ENCODE measurements at places on chromosomes 1 and 21.

DNA sequence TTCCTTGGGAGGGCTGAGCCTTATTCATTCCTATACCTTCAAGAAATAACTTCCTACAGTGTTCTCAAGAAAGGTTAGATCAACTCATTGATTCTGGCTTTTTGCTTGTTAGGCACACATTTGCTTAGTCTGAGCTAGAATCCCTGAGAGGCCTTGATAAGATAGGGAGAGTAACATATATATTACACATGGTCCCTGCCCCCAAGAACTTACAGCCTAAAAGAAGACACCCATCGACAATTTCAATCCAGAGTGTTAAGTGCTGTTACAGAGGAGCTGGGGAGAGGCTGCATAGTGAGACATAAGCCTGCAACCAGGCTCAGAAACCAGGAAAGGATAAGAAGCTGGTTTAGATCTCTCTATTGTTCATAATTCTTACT, 68.7 kb downstream of the PLPP3 start:
- DNase-seq: no peak

DNA sequence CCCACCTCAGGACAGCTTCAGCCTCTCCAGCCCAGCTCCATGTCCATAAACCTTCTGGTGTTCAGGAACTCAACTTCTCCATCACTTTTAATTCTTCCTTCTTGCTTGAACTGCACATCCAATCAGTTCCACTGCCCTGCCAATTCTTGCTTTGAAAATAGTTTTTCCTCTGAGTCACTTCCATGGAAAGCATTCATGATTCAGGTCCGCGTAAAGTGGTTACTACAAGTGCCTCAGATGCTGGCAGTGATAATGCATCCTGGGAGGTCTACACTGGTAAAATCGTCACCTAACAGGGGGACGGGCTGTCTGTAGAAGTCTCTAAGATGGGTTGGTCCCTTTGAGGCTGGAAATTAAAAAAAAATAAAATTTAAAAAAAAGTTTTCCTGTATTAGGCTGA, 25.9 kb upstream of the RCAN1 start:
- DNase-seq: no peak

DNA sequence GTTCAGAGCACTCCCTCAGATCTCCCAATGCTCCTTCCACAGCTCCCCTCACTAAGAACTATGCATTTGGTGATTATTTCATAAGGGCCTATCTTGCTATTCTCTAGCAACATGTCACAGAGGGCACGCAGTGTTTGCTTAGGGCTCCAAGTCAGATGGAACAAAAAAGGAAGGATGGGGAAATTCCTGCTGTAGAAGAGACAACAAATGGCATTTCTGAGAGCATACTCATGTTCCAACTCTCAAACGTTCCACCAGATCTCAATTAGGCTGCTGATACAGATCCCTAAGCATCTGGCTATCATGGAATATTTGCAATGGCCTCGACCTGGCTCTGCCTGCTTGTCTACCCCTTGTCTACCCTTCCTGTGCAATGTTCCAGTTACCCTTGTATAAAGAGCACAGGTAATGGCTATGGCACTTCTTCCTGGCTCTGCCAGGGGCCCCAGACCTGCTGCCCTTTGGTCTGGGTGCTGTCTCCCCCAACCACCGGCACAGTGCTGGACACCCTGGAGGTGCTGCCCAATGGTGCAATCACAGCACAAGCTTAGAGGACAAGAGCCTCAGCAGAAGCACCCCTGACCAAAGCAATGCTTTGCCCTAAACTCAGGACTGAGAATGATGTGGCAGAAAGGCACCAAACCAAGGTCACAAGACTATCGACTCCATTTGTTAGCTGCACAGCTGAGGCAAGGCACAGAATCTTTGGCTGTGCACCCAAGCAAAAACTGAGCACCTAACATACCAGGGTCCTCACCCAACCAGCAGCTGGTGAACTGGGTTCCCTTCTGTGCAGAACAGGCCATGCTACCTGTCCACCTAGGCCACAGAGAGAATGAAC, 3.6 kb downstream of the PARP1 start:
- no peak for DNase-seq

DNA sequence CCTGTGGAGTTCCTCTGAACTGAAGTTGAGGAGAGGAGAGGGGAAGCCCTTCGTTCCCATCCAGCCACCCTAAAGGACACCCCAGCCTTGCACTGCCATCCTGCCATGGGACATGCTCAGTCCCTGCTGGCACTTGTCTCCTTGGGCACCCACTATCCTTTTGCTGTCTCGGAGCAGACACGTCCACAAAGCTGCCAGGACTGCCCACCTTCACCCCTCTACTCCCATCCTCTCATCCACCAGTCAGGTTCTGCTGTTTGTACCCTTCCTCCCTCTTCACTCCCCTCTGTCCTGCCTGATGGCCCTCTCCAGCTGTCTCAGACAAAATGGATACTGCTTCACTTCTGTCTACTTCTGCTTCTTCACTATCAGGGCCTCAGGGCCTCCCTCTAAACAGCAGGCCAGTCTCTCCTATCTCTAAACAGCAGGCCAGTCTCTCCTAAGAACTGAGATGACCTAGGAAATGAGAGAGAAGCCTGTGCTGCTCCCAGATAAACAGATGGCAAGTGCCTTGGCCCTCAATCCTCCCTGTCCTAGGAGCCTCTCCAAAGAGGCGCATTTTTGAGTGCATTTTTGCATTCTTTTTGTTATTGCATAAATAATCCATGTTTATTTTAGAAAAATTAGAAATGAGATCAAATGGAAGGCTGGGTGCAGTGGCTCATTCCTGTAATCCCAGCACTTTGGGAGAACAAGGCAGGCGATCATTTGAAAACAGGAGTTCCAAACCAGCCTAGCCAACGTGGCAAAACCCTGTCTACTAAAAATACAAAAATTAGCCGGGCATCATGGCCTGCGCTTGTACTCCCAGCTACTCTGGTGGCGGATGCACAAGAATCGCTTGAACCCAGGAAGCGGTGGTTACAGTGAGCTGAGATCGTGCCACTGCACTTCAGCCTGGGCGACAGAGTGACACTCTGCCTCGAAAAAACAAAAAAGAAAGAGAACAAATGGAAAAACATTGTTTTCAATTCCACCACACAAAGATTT, 4.4 kb upstream of the PYCR2 start:
- no peak for DNase-seq

DNA sequence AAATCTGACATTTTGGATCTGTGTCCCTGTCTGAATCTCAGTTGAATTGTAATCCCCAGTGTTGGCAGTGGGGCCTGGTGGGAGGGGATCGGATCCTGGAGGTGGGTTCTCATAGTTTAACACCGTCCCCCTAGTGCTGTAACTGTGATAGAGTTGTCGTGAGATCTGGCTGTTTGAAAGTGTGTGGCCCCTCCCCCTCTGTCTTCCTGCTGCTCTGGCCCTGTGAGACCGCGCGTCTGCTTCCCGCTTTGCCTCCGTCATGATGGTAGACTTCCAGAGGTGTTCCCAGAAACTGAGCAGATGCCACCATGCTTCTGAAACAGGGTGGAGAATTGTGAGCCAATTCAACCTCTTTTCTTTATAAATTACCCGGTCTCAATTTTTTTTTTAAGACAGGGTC, 25.0 kb downstream of the AGPAT3 start:
- DNase-seq: no peak

DNA sequence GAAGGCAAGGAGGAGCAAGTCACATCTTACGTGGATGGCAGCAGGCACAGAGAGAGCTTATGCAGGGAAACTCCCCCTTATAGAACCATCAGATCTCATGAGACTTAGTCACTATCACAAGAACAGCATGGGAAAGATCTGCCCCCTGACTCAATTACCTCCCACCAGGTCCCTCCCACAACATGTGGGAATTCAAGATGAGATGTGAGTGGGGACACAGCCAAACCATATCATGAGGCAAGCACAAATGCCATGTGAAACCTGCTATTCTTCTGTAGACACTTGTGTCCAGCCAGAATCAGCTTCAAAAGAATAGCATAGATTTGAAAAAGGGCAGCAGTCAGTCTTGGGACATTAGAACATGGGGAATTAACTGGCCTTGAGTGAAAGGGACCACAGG, 32.2 kb upstream of the UBE2U start:
- peak; percentile 81 for DNase-seq

DNA sequence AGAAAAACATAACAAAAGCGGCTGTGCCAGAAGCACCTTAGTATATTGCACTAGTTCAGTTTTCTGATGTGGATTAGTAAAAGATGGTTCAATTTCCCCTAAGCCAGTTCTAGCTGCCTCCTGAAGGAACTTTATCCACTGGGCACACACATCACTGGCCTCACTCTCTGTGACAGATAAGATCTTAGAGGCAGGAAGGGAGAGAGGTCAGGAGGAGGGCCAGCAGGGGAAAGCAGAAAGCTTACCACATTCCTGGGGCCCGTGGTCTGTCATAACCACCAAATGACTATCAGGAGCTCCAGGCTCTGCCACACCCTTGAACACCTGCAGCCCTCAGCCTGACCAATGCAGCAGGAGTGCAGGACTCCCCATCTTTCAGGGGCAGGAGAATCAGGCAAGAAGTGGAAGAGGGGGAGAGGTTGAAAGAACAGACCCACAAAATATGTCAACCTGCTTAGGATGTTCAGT, 37.8 kb downstream of the LRRC71 start:
- DNase-seq: no peak

GRCh38 chr1:111976332-111976731, 13.1 kb downstream of the KCND3 start:
- no peak for DNase-seq

DNA sequence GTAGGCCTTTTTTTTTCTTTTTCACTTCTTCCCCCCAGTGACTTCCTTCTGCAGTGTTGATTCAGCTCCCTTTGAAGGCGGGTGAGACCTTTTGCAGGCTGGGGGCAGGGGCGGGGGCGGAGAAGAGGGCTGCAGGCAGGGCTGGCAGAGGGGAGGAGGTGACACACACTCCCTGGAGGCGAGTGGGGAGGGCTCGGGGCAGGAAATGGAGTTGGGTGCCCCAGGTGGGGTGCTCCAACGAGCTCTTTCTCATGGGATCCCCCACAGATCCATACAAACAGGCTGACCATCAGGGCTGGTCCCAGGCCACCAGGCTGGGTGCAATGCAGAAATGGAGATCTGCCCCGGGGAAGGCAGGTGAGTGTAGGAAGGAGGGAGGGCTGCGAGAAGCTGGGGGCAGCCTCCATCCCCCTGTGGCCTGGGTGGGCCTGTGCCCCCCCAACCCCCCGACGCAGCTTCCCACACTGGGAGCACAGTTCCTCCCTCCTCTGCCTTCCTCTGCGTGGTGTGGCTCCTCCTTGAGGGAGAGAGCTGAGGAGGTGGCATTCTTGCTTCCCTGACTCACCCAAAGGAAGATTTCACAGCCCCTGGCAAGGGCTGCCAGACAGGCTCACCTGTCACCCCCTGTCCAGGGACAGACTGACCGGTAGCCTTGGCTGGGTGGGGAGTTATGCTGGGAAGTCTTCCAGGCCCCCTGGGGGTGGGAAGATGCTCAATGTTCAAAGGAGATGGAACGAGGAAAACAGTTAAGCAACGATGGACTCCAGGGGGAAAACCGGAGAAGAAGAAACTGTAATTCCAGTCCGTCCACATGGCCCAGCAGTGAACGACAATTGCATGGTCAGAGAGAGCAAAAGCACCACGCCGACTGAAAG, 7.1 kb upstream of the ITGB2 start:
- no peak for DNase-seq

GRCh38 chr1:175758601-175759000, 15.2 kb upstream of the TNR start:
- DNase-seq: no peak

DNA sequence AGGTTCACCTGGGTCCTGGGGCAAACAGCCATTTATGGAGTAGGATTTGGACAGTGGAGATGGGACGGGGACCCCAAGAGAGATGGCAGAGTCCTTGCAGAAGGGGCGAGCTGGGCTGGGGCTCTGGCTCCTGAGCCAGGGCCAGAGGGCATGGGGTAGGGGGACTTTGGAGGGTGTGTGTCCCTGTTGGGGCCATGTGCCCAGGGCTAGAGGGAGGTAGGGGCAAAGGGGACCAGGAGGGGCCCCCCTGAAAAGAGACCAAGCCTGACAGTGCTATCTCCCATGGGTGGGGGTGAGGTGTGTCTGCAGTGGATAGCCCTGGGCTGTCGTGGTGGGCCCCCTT, 92.3 kb downstream of the TRIM11 start:
- DNase-seq: no peak

DNA sequence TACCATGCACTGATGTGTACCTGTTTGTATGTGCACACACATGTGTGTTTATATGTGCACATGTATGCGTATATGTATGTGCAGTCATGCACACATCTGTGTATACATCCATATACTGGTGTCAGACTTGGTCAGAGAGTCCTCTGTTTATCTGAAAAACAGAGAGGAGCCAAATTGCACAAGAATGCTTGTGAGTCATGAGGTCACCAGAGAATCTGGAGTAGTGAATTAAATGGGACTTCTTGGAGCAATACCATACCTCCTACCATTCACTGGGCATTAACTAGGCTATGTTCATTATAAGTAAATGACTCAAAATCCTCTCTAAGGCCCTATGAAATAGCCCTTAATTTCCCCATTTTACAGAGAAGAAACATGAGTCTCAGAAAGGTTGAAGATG, 272.1 kb upstream of the C1orf87 start:
- DNase-seq: no peak

GRCh38 chr1:167544447-167545093, 9.0 kb downstream of the CREG1 start:
- no peak for DNase-seq

DNA sequence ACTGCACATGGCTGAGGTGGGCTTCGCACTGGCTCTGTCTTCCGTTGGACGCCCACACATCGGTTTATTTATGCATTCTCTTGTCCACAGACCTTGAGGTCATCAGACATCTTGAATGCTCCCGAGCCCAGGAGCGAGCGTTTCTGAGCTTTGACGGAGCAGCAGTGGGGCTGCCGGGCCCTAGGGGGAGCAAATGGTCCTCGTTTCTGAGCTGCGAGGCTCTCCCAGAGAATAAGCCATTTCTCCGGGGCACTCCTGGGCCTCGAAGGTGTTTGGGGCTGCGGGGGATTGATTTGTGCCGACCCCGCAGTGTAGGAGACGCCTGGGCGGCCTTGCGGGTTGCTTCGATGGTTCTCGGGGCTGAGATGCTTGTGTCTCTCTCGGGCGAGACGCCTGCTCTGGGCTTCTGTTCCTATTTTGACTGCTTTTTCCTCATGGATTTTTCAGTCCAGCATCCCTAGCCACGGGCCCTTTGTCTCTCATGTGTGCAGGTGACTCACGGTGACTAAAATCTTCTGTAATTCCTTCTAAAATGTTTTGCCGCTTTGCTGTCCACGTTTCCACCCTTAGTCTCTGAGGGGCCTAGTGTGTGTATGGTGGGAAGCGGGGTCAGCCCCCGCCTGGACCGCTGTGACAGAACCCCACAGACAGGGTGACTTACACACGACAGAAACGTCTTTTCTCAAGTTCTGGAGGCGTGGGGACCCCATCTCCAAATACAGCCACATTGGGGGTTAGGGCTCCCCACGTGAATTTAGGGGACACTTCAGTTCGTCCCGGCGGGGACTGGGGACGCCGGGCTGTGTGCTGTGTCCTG, 62.1 kb downstream of the FAAP20 start:
- peak; percentile 43 for DNase-seq

GRCh38 chr1:33640114-33640660, 167.7 kb downstream of the ZSCAN20 start:
- no peak for DNase-seq

GRCh38 chr1:189939967-189940366, 537.7 kb downstream of the BRINP3 start:
- no peak for DNase-seq

- DNase-seq: no peak
Measured at GRCh38 chr21:37224861-37225839, 42.0 kb downstream of the VPS26C start.
